Thoracic aorta (tissue), 2 donors: ENCODE measurements at places on chromosomes 11 and 22. TPM values are rescaled to one million over a fixed set of nuclear protein-coding genes. Genes with fewer than 3 reads are reported as not detected.

Gene ANGPTL5
- 2.0 TPM for total RNA-seq

Gene OR10A2
- not detected for total RNA-seq

Gene LRRC74B
- total RNA-seq = not detected

GRCh38 chr22:26404851-26405421, 24.1 kb upstream of the ASPHD2 start:
- no peak for DNase-seq

GRCh38 chr11:35344681-35345574, 74.4 kb downstream of the SLC1A2 start:
- no peak for DNase-seq
